ENCODE measurements at places on chromosomes 1 and 21.

- DNase-seq, result no peak
Observed at GRCh38 chr1:5827516-5827915, 164.7 kb downstream of the NPHP4 start.

GRCh38 chr1:1225238-1225845, 6.5 kb downstream of the SDF4 start:
- no peak for DNase-seq

- peak; percentile 16 for DNase-seq
Observed at GRCh38 chr1:6414443-6414844, 5.3 kb downstream of the HES2 start.

GRCh38 chr21:32311621-32312020, 13.0 kb downstream of the MRAP start:
- no peak for DNase-seq

DNA sequence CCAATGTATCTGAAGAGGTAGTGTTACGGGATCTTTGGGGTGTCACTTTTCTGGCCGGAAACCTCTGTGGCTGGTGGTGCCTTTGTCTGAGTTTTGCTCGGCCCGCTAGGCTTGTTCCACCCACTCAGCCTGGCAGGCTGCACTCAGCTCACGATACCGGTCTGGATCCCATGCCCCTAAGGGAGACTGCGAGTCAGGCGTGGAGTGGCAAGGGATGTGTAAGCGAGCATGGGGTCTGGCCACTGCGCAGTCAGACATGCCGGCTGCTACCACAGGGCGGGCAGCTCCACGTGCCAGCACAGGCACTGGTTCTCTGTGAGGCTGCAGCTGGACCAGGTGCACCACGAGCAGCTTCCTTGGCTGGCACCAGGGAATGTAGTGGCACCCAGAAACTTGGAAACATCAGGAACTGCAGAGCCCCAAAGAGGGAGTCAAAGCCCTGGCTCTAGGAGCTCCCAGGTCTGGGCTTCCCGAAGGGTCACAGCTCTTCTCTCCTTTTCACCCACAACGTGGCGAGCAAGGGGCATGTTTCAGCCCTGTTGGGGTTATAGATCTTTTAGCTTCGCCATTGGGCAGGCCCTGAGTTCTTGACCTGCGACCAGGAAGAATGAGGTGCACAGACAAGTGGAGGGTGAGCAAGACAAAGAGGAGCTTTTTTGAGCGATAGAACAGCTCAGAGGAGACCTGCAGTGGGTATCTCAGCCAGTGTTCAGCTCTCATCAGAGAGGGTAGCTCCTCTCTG, 23.8 kb upstream of the LRRC8C start:
- peak; percentile 42 for DNase-seq

DNA sequence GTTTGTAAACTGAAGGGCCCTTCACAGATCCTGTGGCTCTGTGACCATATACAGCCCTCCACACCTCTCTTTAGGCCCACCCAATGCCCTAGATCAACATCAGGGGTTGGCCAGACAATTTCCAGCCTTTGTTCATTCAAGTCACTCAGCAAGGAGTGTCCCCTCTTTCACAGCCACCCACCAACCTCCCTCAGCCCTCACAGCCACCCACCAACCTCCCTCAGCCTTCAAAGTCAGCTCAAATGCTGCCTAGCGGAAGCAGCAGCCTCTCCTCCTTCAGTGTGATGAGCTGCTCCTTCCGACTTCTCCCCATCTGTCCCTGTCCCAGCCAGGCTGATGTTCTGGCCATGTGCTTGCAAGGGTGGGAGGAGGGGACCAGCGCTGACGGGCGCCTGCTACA, 71.4 kb downstream of the DMRTB1 start:
- DNase-seq, result no peak

- no peak for DNase-seq
Observed at GRCh38 chr1:202578565-202578964, 131.7 kb downstream of the SYT2 start.

DNA sequence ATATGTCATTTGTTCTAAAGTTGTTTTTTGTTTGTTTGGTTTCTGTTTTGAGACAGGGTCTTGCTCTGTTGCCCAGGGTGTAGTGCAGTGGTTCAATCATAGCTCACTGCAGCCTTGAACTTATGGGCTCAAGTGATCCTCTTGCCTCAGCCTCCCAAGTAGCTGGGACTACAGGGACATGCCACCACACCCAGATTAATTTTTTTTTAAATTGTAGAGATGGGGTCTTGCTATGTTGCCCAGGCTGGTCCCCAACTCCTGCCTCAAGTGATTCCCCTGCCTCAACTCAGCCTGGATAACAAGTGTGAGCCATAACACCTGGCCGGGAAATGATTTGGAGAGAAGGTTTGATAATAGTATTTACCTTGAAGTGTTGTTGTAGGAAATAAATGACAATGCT, 18.2 kb downstream of the NEXN start:
- no peak for DNase-seq

- DNase-seq, result no peak
Observed at GRCh38 chr1:116824631-116825206, 70.5 kb downstream of the CD2 start.

DNA sequence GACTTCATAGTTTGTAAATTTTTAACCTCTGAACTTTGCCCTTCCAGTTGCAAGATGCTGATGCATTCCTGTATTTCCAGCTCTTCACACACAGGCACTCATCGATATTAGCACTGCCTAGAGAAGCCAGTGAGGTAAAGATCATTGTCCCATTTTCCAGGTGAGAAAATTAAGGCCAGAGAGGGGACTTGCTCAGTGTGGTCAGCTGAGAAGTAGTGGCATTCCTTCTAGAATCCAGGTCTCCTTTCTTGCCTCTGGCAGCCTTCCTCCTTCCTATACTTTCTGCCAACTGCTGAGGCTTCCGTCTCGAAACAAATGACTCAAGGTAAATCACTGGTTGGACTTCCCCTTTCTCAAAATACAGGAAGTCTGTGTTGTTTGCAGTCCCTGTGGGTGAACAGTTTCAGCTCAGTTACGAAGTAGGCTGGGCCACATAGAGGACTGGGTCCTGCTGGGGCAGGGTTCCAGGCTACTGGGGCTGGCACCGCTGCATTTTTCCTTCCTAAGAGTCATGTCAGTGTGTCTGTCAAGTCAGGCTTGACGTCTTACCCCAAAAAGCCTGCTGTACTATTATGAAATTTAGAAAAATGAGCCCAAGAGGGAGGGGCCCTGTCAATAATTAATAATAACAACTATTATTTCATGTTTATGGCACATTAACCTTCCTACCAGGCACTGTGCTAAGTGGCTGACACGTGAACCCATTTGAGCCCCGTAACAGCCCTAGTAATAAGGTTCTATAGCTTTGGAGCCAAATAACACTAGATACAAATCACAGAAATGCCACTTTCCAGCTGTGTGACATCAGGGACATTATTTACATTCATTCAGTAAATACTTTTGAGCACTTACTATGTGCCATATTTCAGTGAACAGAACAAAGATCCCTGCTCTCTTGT, 16.6 kb upstream of the RNF19B start:
- peak; percentile 44 for DNase-seq

GRCh38 chr1:47180603-47181094, 9.2 kb downstream of the PDZK1IP1 start:
- DNase-seq, result no peak

DNA sequence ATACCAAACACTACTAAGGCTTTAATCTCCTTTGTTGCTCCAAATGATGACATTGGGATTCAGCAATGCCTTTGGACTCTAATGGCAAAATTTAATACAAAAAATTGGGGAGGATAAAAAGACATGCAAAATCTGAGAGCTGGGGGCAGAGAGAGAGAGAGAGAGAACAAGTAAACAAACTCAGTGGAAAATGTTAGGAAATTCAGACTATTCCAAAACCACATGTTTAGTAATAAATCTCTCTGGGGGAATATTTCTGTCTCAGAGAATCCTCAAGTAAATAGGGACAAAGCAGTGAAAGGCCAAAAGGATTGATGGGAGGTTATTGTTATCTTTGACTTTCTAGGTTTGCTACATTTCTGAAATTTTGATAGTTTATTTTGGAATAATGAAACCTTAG, 65.7 kb downstream of the PLA2G4A start:
- no peak for DNase-seq

DNA sequence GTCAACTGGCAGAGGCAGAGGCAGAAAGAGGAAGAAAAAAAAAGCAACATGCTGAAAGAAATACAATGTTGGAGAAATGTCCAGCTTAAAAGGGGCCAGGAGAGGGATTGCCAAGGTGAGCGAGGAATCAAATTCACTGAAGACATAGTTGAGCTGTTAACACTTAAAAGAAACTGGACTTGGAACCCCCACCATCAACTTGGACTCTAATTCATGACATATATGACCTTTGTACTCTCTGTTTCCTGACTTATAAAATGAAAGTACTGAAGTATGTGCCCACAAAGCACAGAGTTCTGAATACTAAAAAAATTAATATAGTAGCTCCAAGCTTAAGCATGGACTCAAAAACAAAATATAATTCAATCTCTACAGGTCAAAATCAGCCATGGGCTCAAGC, 16.1 kb downstream of the PRR9 start:
- DNase-seq, result no peak

DNA sequence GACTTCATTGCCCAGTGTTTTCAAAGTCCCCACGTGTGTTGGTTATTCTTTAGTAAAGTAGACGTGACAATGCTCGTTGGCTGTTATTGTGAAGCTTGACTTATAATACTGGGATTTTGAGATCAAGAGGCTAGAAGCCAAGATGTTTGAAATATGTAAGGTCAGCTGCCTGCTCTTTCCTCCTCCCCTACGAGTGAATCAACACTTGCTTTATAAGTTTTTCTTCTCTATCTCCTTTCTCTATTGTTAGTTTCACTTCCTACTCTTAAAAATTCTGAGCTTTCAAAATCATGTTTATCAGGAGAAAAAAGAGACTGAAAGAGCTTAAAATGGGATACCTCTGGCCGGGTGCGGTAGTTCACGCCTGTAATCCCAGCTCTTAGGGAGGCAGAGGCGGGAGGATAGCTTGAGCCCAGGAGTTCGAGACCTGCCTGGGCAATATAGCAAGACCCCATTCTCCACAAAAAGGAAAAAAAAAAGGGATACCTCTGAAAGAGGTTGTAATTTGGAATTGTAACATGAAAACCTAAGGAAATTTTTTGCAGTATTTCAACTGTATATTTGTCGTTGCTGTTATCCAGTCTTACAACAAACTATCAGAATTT, 72.0 kb downstream of the EPB41 start:
- no peak for DNase-seq

DNA sequence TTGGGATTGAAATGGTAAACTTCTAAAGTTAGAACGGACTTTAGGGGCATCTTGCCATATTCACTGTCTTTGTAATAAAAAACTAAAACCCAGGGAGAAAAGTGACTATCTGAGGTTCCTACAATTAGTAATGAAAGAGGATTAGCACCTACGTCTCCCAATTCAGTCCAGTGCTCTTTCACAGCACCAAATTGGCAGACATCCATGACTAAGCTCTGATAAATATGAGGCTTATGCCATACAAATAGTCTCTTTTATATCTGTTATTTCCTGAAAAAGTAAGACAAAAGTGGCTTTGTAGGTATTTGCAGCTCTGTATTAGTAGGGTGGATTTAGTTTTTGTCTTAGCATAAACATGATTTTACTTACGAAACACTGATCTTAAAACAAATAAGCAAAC, 315.0 kb upstream of the NRIP1 start:
- no peak for DNase-seq

DNA sequence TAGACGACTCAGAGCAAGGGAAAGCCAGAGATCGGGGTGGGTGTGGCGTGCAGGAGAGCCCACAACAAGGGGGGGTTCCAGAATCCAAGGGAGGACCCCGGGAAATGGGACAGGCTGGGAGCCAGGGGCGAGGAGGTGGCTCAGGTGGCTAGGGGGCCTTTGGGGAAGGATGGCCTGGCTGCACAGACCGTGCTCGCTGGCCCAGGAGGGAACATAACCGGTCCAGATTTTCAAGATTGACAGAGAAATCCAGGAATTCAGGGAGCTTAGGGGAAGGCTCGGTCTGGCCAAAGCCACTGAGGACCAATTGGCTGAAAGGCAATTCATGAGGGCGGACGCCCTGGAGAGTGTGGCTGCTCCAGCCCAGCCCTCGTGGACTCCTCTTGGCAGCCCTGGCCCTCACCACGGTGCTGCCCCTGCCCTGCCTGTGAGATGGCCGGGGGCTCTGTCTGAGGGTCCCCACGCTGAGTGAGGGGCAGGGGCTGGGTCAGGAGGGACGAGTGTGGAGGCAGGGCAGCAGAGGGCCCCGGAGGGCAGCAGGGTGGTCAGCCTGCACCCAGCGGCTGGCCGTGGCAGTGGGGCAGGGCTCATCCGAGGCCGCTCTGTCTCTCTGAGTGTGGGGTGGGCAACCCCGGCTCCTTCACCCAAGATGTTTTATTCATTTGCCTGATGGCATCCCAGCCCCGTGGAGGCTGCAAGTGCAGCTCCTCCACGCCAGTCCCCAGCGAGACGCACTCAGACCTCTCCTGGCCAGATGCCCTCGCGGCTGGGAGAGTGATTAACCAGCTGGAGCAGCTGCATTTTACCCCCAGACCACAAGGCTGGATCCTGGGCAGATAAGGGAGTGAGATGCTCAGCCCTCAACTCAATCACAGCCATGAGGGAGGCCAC, 5.6 kb upstream of the LRRC3 start:
- no peak for DNase-seq

GRCh38 chr1:6546326-6546725, 8.0 kb downstream of the NOL9 start:
- no peak for DNase-seq

DNA sequence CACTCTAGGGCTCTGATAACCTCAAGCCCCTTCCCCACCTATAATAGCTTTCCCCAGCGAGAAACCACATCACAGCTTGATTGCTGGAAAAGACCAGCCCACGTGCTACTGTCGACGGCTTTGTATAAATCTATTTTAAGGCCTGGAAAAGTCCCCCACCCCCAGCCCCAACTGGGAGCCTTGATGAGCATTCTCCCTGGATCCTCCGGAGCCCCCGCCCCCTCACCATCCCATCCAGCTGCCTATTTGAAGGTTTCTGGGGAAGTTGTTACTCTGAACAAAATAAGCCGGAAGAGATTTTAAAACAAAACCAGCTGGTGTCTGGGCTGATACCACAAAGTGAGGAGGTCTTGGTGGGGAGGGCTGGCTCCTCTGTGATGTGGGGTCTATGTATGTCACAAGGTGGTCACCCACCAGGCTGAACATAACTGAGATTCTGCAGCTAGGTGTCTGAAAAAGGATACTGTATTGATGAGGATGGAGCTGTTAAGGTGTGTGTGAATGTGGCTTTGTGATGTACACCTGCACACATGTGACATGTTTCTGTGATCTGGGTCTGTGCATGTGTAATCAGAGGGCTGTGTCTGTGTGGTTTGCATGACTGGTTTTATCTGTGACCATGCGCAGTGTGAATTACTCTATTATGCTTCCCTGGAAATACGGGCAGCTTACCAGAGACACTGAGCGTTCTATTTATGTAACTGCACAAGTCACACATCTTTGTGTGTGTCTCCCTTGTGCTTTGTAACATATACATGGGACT, 25.0 kb downstream of the RIMS3 start:
- DNase-seq, result no peak

- DNase-seq, result no peak
Observed at GRCh38 chr1:202852163-202852904, 36.6 kb downstream of the RABIF start.

GRCh38 chr1:214205053-214205452, 75.9 kb upstream of the SMYD2 start:
- DNase-seq, result no peak

- DNase-seq, result no peak
Observed at GRCh38 chr1:210586771-210587170, 258.1 kb downstream of the HHAT start.

GRCh38 chr1:167776151-167776550, 54.4 kb downstream of the MPZL1 start:
- DNase-seq, result no peak

- no peak for DNase-seq
Observed at GRCh38 chr1:174017231-174017970, 4.8 kb downstream of the RC3H1 start.

- no peak for DNase-seq
Observed at GRCh38 chr1:11940260-11940921, 5.9 kb downstream of the PLOD1 start.

- no peak for DNase-seq
Observed at GRCh38 chr1:231058416-231059109, 18.5 kb upstream of the FAM89A start.
